AG08395 (cell line): ENCODE measurements at places on chromosomes 1 and 21.

DNA sequence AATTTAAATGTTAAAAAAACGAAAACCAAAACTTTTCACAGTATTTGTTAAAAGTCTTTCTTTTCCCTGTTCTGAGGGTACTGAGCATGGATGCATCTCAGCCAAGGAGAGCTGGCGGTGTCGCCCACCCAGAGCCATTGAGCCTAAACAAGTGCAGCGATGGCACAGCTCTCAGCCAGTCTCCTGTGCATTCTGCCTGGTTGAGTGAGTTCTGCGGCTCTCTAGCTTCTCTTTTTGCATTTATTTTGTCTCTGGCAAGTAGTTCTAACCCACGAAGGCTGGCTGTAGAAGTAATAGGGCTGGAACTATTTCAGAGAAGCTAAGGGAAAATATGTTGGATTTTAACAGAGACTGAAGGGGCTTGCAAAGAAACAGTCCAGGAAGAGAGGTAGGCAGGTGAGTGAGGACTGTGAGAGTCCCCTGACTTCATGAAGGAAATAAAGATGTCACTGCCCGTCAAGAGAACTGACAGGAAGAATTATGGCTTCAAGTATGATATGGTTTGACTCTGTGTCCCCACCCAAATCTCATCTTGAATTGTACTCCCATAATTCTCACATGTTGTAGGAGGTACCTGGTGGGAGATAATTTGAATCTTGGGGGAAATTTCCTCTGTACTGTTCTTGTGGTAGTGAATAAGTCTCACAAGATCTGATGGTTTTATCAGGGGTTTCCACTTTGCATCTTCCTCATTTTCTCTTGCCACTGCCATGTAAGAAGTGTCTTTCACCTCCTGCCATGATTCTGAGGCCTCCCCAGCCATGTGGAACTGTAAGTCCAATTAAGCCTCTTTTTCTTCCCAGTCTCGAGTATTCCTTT is 35.7 kb upstream of the LIN9 start:
- DNase-seq, result no peak

DNA sequence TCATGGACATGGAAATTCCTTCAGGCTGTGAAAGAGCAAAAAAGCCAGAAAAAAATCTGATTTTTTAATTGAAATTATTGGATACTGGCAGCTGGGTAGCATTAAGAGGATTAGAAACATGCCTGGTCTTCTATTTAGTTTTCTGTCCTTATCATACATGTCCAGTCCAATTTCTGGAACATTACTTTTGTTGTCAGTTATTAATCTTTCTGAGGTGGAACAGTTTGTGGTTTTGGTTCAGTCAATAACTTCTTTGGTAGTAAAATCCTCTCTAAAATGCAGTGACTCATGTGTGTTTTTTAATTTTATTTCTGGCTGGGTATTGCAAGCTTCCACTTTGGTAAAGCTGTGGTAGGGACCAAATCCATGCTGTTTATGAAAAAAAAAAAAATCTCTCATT is 687.0 kb upstream of the ADGRL2 start:
- peak; percentile 25 for DNase-seq

DNA sequence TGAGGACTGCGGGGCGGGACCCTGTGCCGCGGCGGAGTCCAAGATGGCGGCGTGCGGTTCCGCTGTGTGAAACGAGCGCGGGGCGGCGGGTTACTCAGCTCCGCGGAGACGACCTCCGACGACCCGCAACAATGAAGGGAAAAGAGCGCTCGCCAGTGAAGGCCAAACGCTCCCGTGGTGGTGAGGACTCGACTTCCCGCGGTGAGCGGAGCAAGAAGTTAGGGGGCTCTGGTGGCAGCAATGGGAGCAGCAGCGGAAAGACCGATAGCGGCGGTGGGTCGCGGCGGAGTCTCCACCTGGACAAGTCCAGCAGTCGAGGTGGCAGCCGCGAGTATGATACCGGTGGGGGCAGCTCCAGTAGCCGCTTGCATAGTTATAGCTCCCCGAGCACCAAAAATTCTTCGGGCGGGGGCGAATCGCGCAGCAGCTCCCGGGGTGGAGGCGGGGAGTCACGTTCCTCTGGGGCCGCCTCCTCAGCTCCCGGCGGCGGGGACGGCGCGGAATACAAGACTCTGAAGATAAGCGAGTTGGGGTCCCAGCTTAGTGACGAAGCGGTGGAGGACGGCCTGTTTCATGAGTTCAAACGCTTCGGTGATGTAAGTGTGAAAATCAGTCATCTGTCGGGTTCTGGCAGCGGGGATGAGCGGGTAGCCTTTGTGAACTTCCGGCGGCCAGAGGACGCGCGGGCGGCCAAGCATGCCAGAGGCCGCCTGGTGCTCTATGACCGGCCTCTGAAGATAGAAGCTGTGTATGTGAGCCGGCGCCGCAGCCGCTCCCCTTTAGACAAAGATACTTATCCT is 430 bp downstream of the RBM15 start:
- DNase-seq, result peak; percentile 25

- no peak for DNase-seq
Observed at GRCh38 chr1:231931846-231932454, 305.4 kb downstream of the DISC1 start.

DNA sequence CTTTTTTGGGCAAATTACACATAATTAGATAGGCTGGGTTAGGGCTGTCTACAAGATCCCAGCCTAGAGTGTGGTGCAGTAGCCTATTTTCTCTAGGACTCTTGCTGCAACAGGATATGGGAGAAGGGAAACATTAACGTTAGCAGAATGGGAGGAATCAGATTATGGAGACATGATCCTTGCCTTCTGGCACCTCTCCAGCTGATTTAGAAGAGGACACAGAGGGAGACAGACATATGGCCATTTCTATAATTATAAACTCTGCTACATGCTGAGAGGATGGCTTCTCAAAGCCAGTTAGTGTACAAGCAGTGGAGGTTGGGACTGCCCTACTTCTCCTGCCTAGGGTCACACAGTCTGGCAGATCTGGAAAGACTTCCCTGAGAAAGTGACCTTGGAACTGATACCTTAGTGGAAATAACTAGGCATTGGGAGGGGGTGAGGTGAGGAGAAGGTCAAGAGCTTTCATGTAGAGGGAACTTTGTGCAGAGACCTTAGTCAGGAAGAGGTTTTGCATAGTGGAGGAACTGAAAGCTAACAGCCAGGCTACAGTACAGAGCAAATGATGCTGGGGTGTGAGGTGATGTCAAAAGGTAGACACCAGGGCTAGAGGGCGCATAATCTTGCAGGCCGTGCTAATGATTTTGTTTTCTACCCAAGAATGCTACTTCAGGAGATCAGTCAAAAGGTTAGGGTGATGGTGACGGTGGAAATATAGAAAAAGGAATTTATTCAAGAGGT is 1.2 kb upstream of the CD1D start:
- no peak for DNase-seq

DNA sequence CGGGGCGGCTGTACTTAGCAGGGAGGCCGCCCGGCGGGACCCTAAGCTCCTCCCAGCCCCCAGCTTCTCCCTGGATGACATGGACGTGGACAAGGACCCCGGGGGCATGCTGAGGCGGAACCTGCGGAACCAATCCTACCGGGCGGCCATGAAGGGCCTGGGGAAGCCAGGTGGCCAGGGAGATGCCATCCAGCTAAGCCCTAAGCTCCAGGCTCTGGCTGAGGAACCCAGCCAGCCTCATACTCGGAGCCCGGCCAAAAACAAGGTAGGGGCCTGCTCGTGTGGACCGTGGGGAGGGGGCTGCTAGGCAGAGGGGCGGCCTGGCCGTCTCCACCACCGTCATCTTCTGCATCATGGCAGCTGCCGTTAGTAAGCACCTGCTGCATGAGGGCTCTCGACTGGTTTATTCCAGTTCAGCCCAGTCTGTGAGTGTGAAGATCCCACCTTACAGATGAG is 9.0 kb downstream of the ARHGEF16 start:
- DNase-seq, result no peak

DNA sequence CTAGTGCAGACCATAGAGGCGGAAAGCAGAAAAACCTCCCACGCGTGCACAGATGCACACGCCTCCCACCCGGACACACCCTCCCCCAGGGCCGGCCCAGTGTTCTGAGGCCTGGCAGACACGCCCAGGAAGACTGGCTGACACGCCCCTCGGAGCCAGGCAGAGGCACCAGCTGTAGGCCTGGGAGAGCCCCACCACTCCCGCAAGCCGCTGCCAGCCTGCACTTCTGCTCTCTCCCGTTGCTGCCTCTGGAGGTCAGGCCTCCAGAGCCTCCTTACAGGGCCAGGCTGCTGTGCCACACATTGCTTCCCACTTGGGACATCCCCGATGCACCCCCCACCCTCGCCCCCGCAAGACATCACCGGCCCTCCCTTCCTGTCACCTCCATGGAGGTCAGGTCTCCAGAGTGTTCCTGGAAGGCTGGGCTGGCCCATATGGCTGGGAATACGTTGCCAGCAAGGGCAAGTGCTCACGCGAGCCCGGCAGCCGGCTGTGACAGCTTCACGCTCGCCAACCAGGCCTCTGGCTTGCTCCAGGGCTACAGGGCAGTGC is 40.4 kb downstream of the CASZ1 start:
- DNase-seq, result peak; percentile 77

GRCh38 chr21:36059823-36060158 is 535 bp downstream of the SETD4 start:
- peak; percentile 60 for DNase-seq

DNA sequence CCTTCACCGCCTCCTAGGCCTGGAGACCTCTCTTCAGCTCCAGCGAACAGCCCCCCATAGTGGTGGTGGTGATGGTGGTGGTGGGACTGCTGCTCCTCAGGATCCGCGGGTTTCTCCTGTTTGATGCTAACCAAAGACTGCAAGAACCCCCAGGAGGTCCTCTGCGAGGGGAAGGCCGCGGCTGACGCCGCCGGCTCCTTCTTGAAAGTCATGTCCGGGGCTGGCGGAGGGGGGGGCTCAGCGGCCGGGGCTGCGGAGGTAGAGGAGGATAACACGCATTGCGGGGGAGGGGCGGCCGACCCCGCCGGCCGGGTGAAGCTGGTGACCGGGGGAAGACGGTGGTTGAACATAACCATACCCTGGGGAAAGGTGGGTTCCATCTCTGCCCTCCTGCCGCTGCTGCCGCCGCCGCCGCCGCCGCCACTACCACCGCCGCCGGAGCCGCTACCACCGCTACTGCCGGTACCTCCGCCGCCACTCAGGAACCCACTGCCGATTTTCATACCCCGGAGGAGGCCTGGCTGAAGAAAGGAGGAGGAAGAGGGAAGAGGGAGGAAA is 554 bp downstream of the ZNF281 start:
- DNase-seq, result peak; percentile 10

- DNase-seq, result no peak
Observed at GRCh38 chr21:38902608-38903445, 97.1 kb downstream of the ETS2 start.

DNA sequence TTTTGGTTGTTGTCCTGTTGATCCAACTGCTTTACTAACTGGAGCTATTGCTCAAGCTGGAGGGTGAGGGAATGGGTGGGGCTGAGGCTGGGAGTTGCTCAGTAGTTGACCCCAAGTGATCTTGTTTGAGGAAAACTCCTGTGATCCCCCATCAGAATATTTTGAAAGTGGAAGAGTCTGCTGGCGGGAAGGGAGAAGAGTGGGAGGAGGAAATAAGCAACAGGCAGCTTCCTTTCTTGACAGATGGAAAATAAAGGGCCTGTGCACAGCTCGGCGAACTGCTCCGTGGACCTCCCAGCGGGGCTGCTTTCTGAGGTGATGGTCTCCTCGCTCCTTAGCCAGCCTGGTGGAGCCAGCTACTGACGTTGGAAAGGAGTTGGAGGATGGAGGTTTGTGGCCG is 199.1 kb upstream of the LMO4 start:
- DNase-seq, result peak; percentile 26

DNA sequence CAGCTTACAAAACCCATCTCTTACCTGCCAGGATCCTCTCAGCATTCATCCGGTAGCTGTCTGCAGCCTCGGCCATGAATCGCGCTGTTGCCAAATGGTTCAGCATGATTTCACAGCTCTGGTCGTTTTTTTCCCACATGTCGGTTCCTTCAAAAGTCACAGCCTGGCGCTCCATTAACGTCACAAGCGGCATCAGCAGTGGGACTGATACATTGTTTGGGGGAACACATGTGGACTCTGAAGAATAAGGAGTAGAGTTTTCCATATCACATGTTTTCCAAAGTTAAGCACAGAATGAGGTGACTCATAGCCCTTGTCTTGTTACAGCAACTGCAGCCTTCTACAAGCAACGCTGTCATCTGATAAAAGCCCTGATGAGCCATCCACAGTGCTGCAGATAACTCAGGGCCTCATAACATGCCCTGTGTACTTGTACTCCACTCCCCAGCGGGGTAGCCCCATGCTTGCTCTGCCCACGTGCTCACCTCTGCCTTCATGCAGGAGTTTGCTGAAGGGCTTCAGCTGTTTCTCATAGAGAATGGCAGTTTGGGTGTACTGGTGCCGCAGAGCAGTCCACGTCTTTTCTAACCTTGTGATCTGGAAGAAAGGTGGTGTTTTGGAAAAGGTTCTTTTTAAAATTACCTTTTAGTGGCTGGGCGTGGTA is 114.2 kb downstream of the BCAR3 start:
- peak; percentile 71 for DNase-seq

- no peak for DNase-seq
Observed at GRCh38 chr1:7940745-7941436, at the start of gene TNFRSF9. Gene TNFRSF9 (minus strand): TSS chr1:7940839. CDS start chr1:7939994, 845 bp downstream.
